ENCODE measurements at places on chromosomes 2 and 18. TPM values are rescaled to one million over a fixed set of nuclear protein-coding genes. Genes with fewer than 3 reads are reported as not detected.

- DNase-seq: no peak
Measured at GRCh38 chr2:68932402-68932801, 20.3 kb downstream of the GKN2 start.

DNA sequence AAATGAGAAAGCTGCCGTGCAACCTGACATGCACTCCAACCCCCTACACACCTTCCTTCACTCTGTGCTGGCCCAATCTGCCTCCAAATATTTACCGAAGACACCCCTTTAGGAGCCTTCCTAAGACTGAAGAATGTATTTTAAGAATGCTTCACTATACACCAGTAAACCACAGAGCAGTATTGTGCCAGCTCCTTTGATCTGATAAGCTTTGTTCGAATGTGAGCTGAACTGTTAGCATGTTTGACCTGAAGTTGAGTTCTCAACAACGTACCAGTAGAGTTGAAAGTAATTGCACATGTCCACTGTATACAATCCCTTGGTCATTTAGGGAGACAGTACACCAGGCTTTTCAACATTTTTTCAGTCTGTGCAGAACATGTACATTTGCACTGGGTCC is 259.2 kb downstream of the TGIF1 start:
- DNase-seq: no peak

- no peak for DNase-seq
Measured at GRCh38 chr2:5867056-5867455, 174.9 kb downstream of the SOX11 start.

DNA sequence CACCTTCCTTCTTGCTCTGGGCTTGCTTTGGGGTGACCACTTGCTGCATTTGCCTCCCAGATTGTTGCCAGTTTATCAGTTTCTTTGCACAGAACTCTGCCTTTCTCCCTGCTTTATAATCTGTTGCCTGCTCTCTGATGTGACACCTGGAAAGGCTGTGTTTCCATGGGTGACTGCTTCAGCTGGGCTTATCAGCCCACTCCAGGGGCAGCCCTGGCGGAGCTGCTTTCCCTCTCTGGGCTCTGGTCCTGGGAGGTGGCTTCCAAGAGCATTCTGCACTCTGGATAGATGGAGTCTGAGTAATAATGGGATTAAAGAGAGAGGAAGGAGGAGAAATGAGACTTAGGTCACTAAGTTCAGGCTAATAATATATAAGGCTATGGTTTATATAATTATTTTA is 352.7 kb downstream of the TSN start:
- no peak for DNase-seq

The PARD6G gene
- total RNA-seq: 85.3 TPM

GRCh38 chr2:120653871-120654270 is 81.8 kb upstream of the GLI2 start:
- DNase-seq: no peak

The UGT1A4 gene
- not detected for total RNA-seq

Data from suprapubic skin (tissue), 4 donors.